ENCODE measurements at places on chromosomes 3 and 15.

DNA sequence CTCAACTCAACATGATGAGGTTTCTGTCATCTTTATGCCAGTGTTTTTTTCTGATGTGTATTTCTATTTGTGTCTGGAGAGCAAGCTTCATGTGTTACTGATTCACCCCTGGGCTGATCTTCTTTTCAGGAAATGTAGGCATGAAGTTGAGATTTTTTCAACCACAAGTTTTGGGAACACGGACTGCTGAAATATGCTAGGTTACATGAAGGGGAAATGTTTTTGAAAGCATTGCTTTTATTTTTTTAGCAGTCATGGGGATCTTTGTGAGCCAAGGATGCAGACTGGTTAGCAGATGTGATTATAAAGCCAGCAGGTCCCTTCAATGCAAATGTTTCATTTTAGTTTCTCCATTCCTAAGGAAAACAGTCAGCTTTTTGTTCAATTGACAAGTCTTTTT, 219.3 kb upstream of the COL8A1 start:
- DNase-seq = no peak

DNA sequence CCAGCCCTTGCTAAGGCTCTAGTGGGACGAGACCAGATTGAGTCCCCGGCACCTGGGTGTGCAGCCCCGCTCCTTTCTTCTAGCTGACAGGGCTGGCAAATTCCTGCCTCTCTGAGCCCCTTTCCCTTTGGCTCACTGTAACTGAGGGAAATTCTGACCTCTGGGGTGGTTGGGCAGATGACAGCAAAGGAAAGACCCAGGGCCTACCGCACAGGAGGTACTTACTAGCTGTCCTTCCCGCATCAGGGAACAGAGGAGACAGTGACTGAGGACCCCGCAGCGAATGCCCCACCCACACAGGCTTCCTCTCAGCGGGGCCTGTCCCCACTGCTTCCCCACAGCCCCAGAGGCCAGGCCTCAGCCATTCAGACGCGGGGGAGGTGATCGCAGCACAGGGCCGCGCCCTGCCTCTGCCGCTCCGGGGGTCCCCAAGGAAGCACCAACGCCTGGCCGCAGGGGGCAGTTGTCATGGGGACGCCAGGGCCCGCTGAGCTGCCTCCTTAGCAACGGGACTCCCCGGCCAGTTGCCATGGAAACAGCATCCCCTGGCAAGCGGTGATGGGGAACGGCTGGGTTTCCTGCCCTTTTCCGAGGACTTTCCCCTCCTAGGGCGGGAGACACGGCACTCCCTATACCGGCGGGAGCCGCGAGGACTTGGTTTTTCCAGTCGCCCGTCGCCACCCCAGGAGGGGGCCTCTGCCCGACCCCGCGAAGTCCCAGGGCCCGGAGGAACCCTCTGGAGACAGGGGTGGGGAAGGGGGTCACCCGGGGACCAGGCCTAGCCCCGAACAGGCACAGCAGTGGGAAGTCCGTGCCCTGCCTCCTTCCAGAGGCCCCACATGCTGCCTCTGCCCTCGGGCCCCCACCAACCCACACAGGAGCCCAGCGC, 50.1 kb downstream of the HCN4 start:
- no peak for DNase-seq

DNA sequence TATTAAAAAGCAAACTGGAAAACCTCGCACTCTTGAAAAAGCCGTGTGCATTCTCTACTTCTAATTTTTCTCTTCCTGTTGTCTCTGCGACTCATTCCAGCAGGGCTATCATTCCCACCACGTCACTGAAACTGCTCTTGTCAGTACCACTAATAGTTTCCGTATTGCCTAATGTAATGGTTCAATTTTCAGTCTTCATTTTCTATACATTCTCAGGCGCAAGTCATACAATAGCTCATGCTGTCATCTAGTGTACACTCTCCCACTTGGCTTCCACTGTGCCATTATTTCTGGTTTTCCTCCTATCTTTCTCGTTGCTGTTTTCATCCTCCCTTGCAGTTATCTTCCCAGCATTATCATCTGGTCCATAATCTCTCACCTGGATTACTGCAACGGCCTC, 160.2 kb downstream of the SPATA16 start:
- DNase-seq = no peak

- DNase-seq = no peak
Measured at GRCh38 chr3:105352976-105353375, 13.7 kb upstream of the ALCAM start.

DNA sequence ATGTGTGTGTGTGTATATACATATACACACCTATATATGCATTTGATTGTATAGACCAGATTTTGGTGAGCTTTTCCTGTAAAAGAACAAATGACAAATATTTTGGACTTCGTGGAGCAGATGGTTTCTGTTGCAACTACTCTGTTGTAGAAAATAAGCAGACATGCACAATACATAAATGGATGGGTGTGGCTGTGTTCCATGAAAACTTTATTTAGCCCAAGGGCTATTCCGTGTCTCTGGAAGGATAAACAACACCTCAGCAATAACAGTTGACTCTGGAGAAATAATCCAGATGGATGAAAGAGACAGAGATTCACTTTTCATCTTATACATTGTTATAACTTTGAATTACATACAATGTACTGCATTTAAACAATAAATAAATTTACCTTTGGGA, 441.4 kb downstream of the CNTN3 start:
- no peak for DNase-seq

DNA sequence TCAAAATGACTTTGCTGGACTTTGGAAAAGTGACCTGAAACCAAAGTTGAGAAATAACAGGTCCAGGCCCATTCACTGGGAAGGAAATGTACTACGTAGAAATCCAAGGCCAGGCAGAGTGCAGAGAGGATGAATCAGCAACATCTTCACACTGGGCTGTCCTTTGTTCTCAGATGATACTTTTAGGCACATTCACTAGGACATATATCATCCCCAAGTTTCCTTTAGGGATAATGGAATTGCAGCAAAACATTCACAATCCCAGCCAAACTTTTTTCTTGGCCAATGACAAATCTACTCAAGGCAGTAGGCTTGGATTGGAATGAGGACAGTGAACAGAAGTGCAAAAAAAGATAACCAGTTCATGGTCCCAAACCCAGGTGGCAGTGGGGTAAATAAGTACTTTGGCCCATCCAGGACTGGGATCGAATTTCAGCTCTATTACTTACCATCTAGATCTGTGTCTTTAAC, 75.1 kb downstream of the CLDN11 start:
- no peak for DNase-seq

- DNase-seq = no peak
Measured at GRCh38 chr3:17882981-17883380, 140.6 kb upstream of the TBC1D5 start.

DNA sequence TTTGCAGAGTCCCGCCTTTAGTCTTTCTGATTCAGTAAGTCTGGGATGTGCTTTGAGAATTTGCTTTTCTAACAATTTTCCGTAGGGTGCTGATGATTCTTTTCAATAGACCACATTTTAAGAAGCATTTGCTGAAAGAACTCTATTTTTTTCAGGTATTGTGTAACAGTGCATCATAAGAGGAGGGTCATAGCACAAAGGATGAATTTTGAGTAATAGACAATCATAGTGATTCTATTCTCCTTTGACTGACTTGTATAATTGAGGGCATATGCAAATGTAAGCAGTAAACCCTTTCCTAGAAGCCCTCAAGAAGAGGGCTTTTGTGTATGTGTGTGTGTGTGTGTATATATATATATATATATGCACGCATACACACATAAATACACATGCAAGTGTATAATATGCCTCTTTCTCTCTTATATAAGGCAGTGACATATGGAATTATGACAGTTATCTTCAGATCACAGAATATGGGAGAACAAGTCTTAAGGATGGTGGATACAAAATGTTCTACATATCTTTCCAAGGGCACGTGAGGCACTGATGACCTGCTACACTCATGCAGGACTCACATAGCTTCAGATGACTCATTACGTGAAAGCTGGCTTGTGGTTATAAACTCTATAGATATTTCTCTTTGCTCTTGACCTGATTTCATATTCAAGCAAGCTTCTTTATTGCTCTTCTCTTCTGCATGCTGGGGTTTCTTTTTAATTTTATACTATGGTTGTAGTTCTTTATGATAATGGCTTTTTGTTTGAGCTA, 6.5 kb upstream of the PLSCR1 start:
- no peak for DNase-seq

GRCh38 chr3:1971780-1972179, 126.9 kb upstream of the CNTN4 start:
- DNase-seq = no peak

DNA sequence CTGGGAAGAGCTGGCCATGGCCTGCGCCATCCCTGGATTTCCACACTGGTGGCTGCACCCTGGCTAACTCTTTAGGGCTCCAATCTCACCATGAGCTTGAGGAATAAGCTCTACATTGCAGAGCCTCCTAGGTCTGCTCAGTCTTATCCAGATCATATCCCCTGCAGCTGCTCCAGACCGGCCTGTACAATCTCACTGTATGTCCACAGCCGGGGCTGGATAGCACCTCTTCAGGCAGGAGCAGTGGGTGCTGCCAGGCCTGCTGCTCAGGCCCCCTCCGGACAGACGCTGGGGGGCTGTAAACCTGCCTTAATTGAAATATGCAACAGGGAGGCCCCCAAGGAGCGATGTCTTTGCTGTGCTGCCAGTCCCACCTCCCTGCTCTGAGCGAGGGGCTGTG, 15.6 kb downstream of the INSYN1 start:
- DNase-seq = no peak

- DNase-seq = no peak
Measured at GRCh38 chr3:95926904-95927501, 887.4 kb upstream of the EPHA6 start.

GRCh38 chr3:100537646-100538338, 45.4 kb downstream of the TMEM45A start:
- DNase-seq = no peak

DNA sequence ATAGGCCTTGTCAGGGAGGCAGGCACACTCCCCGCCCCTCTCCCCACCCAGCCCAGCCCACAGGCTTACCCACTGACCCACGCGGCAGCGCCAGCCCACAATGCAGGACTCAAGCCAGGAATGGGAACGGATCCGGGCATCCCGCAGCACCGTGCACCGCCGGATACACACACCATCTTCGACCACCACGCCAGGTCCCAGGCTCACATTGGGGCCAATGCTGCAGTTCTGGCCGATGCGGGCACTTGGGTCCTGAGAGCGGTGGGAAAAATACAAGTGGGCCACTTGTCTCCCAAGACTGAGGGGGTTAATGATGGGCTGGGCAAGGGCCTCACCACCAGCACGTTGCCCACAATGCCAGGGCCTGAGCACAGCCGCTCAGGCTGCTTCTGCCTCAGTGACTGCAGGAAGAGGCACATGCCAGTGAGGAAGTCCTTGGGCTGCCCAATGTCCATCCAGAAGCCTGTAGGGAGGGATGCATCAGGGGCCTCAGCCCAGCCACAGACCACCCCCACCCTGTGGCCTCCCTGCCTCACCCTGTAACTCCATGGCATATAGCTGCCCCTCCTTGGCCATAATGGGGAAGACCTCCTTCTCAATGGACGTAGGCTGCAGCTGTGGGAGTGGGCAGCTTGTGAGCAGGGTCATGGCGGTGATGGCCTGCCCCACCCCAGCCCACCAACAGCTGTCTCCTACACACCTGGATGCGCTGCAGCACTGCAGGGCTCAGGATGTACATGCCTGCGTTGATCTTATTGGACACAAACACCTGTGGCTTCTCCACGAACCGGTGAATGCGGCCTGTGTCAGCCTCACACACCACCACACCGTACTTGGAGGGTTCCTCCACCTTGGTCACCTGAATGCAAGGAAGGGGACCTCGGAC, 1.6 kb downstream of the GMPPB start:
- DNase-seq = no peak

Data from NCI-H2029 (cell line).